Colonic mucosa (tissue), 4 donors: ENCODE measurements at places on chromosomes 11 and 22.

DNA sequence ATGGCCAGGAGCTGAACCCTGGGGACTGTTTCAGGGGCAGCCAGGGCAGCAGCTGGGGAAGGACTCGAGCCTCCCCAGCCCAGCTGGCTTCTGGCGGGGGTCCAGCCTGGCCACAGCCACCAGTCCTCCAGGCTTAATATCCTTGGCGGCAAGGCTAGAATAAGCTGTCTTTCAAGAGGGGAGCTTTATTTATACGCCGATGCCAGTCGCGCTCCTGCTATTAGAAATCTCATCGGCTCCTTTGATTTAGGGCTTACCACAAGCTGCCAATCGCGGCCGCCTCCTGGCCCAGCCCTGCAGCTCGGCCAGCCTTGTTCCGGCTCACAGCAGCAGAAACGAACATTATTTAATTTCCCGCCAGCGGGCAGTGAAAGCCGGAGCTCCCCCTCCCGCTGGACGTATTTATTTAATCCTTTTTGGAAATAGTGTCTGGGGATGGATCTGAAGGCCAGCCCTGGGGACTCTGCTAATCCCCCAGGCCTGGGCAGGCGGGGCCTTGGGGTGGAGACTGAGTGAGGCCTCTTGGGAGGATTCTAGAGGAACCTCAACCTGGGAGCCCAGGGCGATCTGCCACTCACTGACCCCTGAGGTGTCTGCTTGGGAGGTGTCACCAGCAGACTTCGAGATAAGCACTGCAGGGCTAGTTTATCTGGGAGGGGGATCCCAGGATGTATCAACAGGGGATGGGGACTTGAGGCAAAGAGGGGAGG lies 363.1 kb downstream of the MN1 start:
- no peaks in the 10 kb centered on the region for H3K27me3 ChIP-seq
- H3K4me3 ChIP-seq, result no peak overlapping the region
- H3K27ac ChIP-seq, result no peak overlapping the region
- DNase-seq, result peak; percentile 31
- no peaks in the 10 kb centered on the region for H3K36me3 ChIP-seq

DNA sequence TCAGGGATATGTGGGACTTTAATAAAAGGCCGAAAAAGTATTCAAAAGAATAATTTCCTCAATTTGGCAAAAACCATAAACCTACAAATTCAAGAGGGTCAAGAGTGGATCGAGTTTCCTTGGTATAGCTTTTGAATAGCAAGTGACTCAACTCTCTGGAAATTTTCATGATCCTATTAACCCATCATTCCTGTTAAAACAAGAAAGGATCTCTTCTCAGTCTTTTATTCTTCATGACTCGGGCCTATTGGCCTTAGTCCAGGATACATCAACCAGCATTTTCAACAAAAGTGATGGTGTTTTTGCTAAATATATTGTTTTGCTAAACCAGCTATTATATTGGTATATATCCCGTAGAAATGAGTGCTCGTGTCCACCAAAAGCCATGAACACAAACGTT lies 110.3 kb downstream of the ATXN10 start:
- H3K4me1 ChIP-seq, result no peaks in the 10 kb centered on the region
- H3K27me3 ChIP-seq, result no peaks in the 10 kb centered on the region
- no peak overlapping the region for H3K27ac ChIP-seq

DNA sequence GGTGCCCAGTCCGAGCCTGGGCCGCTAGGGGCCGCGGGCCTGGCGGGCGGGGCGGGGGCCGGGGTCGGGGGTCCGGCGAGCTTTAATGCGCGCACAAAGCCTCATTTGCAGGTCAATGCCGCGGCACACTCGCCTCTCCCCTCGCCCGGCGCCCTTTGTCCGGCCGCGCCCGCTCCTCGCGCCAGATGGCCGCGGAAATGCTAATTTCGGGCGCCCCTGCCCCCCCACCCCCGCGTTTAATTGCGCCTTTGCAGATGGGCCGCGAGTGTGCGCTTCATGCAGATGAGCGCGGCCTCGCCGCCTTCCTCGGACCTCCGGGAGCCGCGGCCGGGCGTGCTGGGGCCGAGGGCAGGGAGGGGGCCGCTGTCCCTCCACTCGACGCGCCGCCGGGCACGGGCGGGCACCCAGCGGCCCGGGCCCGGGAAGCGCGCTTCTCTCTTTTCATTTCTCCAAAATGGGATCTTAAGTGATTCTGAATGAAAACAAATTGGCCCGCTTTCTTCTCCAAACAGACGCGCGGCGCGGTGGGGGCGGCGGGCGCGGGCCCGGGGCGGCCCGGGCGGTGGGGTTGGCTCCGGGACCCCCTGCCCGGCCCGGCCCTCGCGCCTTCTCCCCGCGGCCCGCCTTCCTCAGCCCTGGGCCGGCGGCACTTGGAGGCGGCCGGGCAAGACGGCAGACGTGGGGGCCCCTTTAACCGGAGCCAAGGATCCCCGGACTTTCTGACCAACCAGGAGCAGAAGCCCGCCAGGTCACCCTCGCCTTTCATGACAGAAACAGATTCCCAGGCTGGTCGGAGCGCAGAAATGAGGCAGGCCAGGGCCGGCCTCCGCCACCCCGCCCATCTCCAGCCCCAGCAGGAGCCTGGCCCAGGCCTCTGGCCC lies 22.9 kb downstream of the CDKN1C start:
- H3K4me3 ChIP-seq, result no peak overlapping the region
- H3K27me3 ChIP-seq, result peaks cover 20% of the 10 kb centered on the region
- no peaks in the 10 kb centered on the region for H3K36me3 ChIP-seq
- DNase-seq, result no peak
- H3K27ac ChIP-seq, result no peak overlapping the region
- no peaks in the 10 kb centered on the region for H3K4me1 ChIP-seq

DNA sequence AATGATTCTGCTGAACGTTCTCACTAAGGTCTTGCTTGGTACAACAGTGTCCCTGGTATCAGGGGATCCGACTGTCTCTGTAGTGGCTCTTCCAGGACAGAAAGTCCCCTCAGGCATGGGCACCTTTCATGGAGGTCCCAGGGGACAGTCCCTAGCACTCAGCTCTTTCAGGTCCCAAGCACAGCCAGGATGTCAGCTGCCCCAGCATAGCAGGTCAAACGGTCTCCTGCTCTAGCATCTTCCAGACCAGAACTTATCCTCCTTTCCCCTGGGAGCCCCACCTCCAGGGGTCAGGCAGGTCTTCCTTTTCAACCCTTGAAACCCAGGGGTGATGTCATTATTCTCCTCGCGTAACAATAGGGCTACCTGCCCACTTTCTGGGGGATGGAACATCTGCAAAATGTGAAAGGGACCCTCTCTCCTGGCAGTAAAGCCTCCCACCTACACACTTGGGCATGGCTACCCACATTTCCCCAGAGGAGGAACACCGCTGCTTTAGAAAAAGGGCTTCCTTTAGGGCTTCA lies 24.7 kb upstream of the CRYBB3 start:
- peaks cover 7% of the 10 kb centered on the region for H3K36me3 ChIP-seq
- no peaks in the 10 kb centered on the region for H3K27me3 ChIP-seq
- no peak overlapping the region for H3K4me3 ChIP-seq
- DNase-seq, result no peak
- H3K27ac ChIP-seq, result no peak overlapping the region
- H3K4me1 ChIP-seq, result no peaks in the 10 kb centered on the region

DNA sequence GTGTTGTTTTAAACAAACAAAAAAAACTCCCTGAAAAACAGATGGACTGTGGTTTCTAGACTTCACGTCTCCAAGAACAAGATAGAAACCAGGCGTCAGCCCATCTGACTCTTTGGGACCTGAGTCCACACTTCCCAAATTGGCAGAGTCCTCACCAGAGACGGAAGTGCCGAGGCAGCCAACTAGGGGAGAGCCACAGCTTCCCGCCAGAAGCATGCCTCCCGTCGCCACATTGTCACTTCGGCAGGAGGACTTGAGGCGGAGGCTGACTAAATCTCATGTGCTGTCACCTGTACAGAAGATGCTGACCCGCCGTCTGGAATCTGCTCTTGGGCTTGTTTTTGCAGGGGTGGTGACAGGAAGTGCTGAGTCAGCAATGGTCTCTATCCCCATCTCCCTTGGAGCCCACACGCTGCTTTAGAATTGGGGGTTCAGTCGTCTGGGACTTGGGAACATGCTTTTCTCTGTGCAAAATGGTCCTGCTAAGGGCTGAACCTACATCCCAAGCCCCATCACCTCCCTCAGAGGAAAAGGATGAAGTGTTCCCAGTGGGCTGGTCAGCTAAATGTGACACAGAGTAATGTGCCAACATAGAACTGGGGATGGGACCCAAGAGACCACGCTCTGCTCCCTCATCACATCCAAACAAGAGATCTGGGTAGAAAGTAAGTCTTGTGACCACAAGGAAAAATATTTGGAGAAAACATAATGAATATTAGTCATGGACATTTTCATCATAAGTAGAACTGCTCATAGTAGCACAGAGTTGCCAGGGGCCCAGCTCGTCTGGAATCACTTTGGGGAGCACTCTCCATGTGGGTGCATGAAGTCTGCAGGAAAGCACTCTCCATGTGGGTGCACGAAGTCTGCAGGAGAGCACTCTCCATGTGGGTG lies 152.9 kb downstream of the SNX19 start:
- H3K4me1 ChIP-seq, result no peaks in the 10 kb centered on the region
- no peak overlapping the region for H3K4me3 ChIP-seq
- no peaks in the 10 kb centered on the region for H3K27me3 ChIP-seq
- DNase-seq, result no peak
- no peaks in the 10 kb centered on the region for H3K36me3 ChIP-seq
- no peak overlapping the region for H3K27ac ChIP-seq

DNA sequence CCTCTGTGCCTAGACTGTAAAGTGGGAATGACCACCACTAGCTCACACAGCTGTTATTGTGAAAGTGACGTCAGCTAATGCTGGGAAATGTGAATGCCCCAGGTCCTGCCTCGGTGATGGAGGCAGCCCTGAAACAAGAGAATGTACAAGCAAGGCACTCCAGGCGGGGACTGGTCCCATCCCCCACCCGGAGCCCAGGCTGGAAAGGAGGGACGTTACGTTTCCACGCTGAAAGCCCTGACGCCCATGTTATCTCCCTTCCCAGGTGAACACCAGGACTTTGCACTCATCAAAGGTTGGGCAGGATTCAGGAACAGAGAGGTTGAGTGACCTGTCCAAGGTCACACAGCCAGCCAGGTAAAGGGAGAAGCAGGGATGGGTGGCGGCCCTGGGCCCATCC lies 784 bp downstream of the SULT4A1 start:
- H3K36me3 ChIP-seq, result no peaks in the 10 kb centered on the region
- H3K27ac ChIP-seq, result no peak overlapping the region
- no peak overlapping the region for H3K4me3 ChIP-seq
- H3K27me3 ChIP-seq, result peaks cover 22% of the 10 kb centered on the region

DNA sequence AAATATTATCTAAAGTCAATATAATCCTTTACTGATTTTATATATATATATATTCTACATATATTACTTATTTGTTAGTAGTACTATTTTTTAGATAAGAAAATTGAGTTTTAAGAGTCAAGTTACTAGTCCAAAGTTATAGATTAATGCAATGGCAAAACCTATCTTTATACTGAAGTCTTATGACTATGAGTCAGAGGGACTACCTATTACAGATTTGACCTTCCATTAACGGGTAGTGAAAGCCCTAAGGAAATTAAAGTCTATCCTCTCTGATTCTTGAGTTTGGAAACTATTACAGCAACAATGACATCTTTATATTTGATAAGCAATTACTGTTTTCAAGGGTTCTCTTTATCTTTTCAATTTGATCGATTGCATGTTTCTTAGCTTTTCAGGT lies 315.8 kb downstream of the CASP12 start:
- H3K4me1 ChIP-seq, result no peaks in the 10 kb centered on the region
- no peaks in the 10 kb centered on the region for H3K36me3 ChIP-seq
- no peak for DNase-seq
- no peaks in the 10 kb centered on the region for H3K27me3 ChIP-seq
